Anterior cingulate cortex (tissue), 58 donors: ENCODE measurements at places on chromosomes 4 and X.
A peak's percentile ranks its signal among the peaks of the same experiment; 100 is the strongest.

GRCh38 chr4:149173241-149174013, 642.2 kb downstream of the IQCM start:
- DNase-seq, result no peak

DNA sequence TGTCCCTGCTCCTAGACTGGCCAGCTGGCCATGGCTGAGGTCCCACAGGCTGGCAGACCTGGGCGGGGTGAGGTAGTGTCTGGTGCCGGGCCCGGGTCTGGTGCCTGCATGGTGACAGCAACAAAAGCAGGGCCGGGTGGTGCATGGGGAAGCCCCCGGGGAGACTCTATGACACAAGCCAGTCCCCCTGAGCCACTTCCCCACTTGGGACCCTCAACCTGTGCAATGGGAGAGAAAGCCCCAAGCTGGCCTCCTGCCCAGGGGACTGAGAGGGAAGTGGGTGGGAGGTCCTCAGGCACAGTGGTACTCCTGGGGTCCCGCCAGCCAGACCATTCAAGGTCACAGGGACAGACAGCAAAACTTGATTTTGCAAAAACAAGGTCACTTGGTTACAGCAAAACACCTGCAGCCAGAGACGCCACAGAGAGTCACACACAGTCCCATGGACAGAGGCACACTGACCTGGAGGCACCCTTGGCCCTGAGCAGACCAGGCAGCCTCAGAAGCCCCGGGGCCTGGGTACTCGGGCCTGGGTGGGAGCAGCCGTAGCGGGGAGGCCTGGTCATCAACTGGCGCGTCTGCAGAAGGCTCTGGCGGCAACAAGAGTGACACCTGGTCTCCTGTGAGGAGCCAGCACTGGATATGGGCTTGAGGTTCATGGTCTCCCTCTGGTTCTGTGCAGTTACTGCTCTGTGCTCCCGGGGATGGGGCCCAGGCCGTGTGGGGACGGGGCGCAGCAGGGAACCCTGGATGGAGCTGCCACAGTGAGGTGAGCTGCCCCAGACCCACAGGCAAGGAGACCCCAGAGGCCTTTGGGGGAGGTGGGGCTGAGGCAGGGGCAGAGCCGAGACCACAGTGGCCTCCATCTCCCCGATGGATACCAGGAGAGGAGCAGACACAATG, 60.6 kb downstream of the HTRA3 start:
- DNase-seq, result peak; percentile 46

GRCh38 chrX:119692191-119693039, 553 bp downstream of the SEPTIN6 start:
- peak; percentile 28 for DNase-seq

GRCh38 chrX:130654409-130654950, 248.5 kb downstream of the ENOX2 start:
- DNase-seq, result no peak

DNA sequence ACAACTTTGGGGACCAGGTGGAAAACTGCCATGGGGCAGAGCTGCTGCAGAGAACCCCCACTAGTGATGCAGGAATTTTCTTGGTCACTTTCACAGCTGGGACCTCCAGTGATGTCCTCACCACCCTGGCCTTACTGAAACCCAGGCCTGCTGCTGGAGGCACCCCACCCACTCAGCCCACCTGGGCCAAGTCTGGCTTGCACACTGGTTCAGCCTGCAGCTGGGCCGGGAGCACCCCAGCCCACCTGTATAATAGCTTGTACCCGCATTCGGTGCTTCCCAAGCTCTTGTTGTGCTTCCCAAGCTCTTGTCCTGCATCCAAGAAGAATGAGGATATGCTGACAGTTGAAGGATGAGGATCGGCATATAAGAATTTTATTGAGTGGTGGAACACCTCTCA, 86.4 kb upstream of the ZMAT1 start:
- DNase-seq, result no peak

- no peak for DNase-seq
These were observed 33.4 kb downstream of the SLC2A9 start for GRCh38 chr4:9987749-9988362.

- DNase-seq, result no peak
These were observed 20.3 kb upstream of the LSM6 start for GRCh38 chr4:146155152-146155724.
